LoVo (cell line): ENCODE measurements at places on chromosomes 3 and 15.

DNA sequence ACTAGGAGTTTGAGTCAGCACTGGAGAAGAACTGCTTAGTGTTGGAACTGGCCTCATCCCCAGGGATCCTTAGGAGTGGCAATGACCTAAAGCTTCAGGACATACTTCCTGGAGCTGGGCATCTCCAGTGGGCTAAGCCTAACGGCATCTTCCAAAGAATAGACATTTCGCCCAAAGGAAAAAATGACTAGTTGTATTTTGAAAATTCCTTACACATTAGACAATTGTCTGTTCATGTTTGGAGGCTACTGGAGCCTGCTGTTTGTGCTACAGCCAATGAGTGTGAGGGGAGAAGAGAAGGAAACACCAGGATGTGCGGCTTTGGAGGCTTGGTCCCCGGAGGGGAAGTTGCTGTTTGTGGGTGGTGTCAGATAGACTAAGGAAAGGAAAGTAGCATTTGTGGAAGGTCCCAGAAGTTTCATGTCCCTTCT is 77.6 kb downstream of the POLR2M start:
- no peak for DNase-seq

- DNase-seq, result no peak
Observed at GRCh38 chr3:177491296-177492032, 294.2 kb upstream of the TBL1XR1 start.

GRCh38 chr3:142636050-142636449 is 39.9 kb downstream of the PLS1 start:
- no peak for DNase-seq

DNA sequence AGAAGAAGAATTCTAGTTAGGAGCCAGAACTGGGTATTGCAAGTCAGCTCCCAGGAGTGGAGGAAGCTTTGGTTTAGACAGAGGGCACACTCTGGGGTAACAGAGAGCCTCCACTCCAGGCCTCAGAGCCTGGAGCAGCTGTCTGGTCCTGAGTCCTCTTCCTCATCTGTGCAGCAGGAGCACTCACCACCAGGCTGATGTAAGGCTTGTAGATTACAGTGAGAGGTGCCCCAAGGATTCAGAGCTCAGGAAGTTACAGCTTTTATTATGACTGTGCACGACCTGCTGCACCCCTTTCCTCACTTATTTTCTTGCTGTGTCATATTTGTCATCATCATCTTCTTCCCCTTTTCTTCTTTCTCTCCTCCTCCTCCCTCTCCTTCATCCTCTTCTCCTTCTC is 210.4 kb downstream of the ATP10A start:
- no peak for DNase-seq

GRCh38 chr3:57169872-57170623 is 4.9 kb upstream of the IL17RD start:
- peak; percentile 88 for DNase-seq

- DNase-seq, result no peak
Observed at GRCh38 chr3:111292117-111292516, 220.5 kb downstream of the NECTIN3 start.

GRCh38 chr3:128763967-128764366 is 38.0 kb downstream of the RAB7A start:
- no peak for DNase-seq

- no peak for DNase-seq
Observed at GRCh38 chr3:115843206-115843605, 219.9 kb downstream of the GAP43 start.

DNA sequence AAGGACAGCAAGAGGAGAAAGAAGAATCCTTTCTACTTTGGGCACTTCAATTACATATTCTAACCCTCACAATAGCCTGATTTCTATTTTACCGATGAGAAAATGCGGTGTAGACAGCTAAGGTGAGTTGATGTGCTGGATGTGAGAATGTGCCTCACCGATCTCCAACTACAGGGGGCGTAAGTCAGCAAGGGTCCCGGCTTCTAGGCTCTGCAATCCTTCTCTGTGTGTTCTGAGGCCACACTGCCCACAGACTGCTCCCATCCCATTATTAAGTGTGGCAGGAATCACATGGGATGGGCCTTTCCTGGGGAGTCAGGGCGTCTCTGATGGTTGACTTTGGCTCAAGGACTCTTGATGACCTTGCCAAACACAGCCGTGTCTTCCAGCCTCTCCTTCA is 23.6 kb upstream of the RPL35A start:
- no peak for DNase-seq

- DNase-seq, result peak; percentile 21
Observed at GRCh38 chr3:48614044-48614443, 4.6 kb upstream of the UQCRC1 start.

DNA sequence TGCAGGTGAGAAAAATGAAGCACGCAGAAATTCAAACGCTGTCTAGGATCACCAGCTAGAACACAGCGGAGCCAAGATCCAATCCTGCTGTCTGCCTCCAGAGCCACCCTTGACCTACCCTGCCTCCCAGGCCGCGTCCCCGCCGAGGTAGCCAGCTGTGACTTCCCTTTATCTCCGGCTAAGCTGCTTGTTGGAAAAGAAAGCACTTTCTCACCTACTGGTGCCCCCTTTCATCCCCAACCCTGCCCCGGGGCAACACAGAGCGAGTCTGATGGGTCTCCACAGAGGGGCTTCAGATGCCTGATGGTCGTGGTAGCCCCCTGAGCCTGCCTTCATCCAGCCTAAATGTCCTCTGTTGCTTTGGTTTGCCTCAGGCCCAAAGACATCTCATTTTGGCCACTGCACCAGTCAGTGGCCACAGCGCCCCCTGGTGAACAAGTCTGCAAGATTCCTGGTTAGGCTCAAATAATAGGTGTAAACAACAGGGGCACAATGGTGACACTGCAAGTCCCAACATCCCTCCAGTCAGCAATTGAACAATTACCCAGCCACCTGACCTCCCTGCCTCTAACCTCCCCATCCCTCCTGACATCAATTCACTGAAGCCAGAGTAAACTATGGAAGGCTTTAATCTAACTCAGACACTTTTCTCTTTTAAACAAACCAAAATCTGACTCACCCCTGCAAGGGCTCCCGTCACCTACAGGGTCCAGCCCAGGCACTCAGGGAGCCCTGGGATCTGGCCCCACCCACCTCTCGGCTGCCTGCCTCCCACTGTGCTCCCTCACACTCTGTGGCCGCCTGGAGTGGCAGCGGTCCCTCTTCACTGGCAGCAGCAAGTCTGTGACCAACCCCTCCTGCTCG is 27.3 kb upstream of the BCL2L10 start:
- peak; percentile 67 for DNase-seq

- DNase-seq, result no peak
Observed at GRCh38 chr15:44735482-44736180, 697 bp upstream of the TRIM69 start.

DNA sequence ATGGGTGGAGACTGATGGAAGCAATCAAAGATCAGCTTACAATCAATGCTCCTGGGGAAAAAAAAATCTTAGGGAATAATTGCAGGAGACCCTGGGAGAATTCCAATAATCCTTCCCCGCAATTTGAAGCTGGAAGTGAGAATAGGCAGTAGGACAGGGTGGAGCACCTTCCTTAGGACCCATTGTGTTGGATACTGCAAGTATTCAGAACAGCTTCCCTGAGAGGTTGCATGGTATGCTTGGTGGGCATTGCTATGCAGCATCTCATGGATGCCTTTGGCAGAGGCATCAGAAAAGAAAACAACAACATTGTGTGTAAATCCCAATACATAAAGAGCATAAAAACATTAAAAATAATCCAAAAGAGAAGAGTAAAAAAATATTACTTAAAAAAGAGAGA is 24.6 kb upstream of the DUT start:
- no peak for DNase-seq

- DNase-seq, result no peak
Observed at GRCh38 chr3:12442654-12443501, 41.4 kb upstream of the TSEN2 start.

DNA sequence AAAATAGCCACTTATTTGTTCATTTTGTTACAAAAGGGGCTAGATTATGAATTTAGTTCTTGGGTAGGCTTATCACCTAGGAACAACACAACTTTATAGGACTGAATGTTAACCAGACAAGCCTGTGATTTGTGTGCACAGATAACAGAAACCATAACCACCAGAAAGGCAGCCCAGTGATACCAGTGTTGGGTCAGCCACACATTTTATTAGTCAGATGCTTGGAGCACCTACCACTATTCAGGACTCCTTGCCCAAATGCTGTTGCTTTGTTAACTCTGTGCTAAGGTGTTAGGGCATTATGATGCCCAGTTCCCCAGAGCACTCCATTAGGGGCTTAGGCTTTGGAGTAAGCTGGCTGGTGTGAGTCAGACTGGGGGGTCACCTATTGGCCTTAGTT is 22.5 kb downstream of the PLCL2 start:
- no peak for DNase-seq

DNA sequence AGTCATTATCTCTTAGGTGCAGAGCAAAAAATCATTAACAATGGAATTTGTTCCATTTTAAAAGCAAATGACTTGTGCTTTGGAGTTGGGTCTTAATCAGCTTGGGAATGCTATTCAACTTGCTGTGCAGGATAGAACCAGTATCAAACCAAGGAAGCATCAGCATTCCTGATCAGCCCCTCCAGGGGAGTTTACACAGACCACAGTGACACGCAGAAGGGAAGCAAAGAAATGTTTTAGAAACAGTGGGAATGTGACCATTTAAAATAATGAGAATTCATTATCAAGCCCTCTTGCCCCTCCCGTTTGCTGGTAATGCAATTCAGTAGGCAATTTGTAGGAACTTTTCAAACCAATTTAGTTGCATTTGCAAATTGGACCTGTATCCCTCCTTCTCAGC is 155.1 kb downstream of the LRTM1 start:
- DNase-seq, result no peak

DNA sequence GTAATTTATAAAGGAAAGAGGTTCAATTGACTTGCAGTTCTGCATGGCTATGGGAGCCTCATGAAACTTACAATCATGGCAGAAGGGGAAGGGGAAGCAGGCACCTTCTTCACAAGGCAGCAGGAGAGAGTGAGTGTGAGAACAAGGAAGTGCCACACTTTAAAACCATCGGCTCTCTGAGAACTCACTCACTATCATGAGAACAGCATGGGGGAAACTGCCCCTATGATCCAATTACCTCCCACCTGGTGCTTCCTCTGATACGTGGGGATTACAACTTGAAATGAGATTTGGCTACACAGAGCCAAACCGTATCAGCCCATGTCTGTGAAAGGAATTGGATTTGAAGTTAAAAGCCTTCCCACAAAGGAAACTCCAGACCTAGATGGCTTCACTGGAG is 39.1 kb downstream of the TKT start:
- DNase-seq, result no peak

- no peak for DNase-seq
Observed at GRCh38 chr3:13749063-13749764, 130.7 kb downstream of the WNT7A start.

DNA sequence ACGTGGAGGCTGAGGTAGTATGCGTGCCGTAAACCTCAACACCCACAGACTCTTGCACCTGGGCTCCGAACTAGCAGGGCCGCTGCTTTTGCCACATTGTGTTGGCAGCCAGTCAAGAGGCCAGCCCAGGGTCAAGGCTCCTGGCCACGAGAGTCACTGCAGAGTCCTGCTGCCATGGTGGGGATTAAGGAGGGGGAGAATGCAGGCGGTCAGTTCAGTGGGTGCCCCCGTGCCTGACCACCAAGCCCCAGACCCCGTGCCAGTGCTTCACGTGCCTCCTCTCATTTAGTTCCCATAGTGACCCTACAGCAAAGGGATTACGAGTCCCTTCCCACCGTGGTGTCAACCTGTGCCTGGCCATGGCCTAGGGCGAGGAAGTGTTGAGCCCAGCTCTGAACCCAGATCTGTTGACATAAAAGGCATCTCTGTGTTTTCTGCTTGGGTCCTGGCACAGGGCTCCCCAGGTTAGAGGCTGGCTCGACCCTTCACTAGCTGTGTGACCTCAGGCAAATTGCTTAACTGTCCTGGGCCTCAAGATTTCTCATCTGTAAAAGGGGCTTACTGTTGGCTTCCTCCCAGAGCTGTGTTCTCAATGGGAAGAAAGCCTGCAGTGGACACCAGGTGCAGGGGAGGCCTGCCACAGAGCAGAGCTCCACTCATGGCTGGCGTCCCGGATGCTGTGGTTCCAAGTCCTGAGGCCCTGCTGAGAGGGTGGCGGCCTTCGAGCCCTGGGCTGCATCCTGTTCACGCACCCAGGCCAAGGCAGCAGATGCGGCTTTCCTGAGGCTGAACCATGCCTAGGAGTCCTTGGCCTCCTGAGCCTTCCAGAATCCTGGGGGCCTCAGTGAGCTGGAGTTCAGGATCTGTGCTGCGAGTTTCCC is 32.8 kb downstream of the FBLN2 start:
- DNase-seq, result no peak

GRCh38 chr3:111595232-111595631 is at the start of gene ZBED2:
TSS of gene ZBED2 (minus strand) at chr3:111595346. CDS start at chr3:111594201, 1,145 bp downstream.
- no peak for DNase-seq

DNA sequence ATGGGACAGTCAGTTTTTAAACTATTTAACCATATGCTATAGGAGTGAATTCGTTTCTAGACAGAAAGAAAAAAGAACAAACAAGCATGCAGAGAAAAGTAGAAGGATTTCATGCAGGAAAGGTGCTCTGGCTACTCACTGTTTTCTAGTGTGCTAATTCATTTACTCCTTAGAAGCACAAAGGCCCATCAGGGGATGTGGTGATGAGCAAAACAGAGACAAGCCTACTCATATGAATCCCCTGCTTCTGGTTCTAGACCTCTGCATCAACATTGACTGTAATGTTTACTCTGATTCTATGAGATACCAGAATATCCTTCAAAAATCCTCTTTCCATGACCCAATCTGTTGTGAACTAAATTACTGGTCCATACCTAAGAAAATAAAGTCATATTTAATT is 801.9 kb downstream of the PLOD2 start:
- no peak for DNase-seq

DNA sequence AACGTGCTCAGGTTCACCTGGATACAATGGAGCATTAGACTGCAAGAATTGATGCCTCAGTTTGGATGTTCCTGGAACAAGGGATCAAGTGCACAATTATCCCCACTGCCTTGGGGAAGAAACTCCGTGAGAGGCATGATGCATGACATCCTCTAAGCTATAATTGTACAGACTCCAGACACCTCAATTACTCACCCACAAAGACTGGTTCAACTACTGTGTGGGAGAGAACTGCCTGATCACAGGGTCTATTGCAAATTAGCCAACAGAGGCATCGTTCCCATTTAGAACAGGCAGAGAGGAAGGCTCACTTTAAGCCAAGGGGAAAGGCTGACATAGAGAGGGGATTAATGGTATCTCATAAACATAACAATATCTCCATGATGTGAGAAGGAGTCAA is 43.5 kb downstream of the ARRDC4 start:
- no peak for DNase-seq

GRCh38 chr3:163766112-163766511 is 1312.2 kb downstream of the SI start:
- DNase-seq, result no peak

- DNase-seq, result no peak
Observed at GRCh38 chr3:31575448-31575847, 42.7 kb downstream of the STT3B start.

GRCh38 chr3:171336406-171336805 is 123.8 kb downstream of the TNIK start:
- no peak for DNase-seq

GRCh38 chr3:55562700-55563099 is 75.6 kb upstream of the WNT5A start:
- DNase-seq, result no peak
